Thoracic aorta (tissue), 2 donors: ENCODE measurements at places on chromosomes 16 and 17.

- no peak for DNase-seq
These were observed 135.0 kb upstream of the FOXF1 start for GRCh38 chr16:86375364-86375763.

DNA sequence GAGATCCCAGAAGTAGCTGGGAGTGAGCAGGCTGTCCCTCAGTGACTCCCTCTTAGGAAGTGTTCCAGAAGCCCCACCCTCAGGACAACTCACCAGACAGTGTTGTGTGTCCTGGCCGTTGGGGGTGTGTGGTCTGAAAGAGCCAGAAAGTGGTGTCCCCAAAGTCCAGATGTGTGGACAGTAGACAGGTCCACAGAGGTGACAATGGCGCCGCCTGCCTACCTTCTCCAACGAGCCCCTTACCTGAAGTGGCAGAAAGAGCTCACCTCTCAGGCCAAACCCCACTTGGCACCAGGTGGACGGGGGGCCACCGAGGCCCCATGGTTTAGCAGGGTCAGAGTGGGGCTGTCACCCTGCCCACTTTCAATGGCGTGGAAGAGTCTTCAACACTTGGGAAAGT, 19.9 kb downstream of the C17orf100 start:
- DNase-seq: no peak

GRCh38 chr17:41456204-41456603, 11.0 kb downstream of the KRT32 start:
- no peak for DNase-seq

DNA sequence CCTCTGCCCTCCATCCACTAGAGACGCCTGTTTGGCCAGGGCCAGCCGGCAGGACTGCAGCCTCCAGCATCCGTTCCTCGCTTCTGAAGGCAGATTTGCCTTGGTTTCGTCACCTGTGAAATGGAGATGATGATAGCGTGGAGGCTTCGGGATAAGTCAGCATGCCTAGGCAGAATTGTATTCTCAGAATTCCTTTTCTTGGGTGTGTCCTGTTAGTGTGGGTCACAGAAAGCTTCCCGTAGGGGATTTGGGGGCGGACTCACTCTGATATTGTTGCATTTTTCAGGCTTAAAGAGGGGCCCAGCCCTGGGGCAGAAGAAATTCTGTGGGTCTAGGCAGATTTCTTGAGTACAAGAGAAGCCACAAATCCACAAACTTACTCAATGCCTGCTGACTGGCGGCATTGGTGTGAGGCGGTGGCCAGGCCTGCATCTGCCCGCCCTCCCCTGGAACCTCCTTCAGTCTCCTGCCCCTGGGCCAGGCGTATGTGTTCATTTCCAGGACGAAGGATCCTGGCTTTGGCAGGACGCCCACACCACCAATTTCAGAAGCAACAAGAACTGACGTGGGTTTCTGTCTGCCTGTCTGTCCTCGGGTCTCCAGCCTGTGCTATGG, 17.6 kb downstream of the CCDC42 start:
- no peak for DNase-seq

GRCh38 chr17:71709946-71710345, 410.9 kb upstream of the SOX9 start:
- DNase-seq: no peak

DNA sequence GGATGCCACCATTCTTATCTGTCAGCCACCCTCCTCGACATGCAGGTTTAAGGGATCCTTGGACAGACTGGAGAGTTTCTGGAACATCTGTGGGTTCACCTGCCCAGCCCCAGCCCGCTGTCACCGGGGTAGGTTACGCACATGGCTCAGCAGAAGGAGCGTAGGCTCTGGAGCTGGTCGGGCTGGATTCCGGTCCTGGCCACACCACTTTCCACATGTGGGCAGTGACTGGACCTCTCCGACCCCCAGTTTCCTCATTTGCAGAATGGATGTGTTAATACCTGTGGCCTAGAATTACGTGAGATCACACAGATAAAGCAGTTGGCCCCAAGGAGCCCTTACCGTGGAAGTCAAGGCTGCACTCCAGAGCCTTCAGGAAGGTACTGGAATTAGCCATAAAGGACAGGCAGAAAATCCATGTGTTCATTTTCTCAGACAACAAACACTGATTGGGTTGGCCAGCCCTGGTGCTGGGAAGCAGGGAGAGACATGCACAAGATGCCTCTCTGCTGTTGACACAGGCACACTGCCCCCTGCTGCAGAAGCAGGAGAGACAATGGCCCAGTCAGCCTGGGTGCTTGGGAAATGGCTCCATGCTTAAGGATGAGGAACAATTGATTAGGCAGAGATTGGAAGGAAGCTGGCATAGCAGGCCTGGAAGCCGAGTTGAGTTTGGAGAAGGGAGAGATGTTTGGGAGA, 58.8 kb downstream of the SF3B3 start:
- DNase-seq: no peak

GRCh38 chr17:29169806-29170591, 10.2 kb downstream of the MYO18A start:
- DNase-seq: no peak

DNA sequence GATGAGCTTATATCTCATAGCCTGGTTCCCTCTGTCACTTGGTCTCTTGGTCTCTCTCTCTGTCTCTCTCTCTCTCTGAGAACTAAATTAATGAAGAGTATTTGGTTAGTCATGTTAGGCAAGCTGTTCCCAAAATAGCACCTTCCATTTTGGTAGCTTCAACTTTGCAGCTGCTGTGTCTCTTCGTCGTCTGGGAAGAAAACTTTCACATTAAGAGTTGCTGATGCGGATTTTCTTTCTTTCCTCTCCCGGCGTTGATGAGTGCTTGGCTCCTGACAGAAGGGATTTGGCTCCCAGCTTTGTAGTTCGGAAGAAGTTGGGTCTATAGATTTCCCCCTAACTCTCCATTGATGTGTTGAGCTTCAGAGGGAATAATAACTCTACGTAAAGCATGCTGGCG, at the start of gene RBFOX1:
RBFOX1 (plus strand) TSS at position 235 of the 400 bp plus-strand sequence.
- DNase-seq: no peak

DNA sequence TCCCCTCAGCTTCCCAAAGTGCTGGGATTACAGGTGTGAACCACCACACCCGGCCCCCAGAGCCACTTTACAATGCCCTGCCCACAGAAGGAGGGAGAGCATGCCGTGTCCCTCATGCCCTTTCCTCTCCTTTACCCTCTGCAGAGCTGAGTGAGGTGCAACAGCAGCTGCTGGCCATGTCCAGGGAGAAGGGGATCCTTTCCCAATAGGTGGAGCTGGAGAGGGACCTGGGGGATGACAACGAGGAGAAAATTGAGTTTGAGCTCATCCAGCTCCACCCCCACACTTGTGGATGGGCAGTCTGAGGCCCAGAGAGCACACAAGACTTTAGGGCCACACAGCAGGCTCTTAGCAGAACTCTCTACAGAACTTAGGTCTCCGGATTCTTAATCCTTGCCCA, 7.9 kb upstream of the GSDMA start:
- no peak for DNase-seq

GRCh38 chr16:86380030-86380429, 130.3 kb upstream of the FOXF1 start:
- DNase-seq: no peak

GRCh38 chr17:76812263-76812662, 55.9 kb upstream of the MGAT5B start:
- DNase-seq: no peak

GRCh38 chr17:34318474-34318873, 761 bp upstream of the CCL8 start:
- no peak for DNase-seq

GRCh38 chr16:55703003-55704001, 47.5 kb downstream of the SLC6A2 start:
- DNase-seq: no peak

GRCh38 chr17:82076785-82077591, 11.4 kb upstream of the DUS1L start:
- no peak for DNase-seq

GRCh38 chr16:54812229-54812628, 118.4 kb upstream of the IRX5 start:
- no peak for DNase-seq

DNA sequence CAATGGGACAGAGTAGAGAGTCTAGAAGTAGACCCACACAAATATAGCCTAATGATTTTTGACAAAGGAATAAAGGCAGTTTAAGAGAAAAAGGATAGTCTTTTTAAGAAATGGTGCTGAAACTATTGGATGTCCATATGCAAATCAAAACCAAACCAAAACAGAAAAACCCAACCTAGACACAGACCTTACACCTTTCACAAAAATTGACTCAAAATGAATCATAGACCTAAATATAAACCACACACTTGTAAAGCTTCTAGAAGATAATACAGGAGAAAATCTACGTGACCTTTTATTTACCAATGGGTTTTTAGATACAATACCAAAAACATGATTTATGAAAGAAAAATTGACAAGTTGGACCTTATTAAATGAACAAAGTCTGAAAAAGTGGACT, 66.4 kb upstream of the MPHOSPH6 start:
- DNase-seq: no peak

- DNase-seq: no peak
These were observed 305.2 kb downstream of the SEC14L1 start for GRCh38 chr17:77445760-77446532.

GRCh38 chr17:72255481-72255880, 134.7 kb downstream of the SOX9 start:
- DNase-seq: no peak

- DNase-seq: no peak
These were observed 205.0 kb downstream of the RPTOR start for GRCh38 chr17:80749611-80750010.

- DNase-seq: peak; percentile 33
These were observed 55.8 kb upstream of the FASN start for GRCh38 chr17:82153745-82154375.

DNA sequence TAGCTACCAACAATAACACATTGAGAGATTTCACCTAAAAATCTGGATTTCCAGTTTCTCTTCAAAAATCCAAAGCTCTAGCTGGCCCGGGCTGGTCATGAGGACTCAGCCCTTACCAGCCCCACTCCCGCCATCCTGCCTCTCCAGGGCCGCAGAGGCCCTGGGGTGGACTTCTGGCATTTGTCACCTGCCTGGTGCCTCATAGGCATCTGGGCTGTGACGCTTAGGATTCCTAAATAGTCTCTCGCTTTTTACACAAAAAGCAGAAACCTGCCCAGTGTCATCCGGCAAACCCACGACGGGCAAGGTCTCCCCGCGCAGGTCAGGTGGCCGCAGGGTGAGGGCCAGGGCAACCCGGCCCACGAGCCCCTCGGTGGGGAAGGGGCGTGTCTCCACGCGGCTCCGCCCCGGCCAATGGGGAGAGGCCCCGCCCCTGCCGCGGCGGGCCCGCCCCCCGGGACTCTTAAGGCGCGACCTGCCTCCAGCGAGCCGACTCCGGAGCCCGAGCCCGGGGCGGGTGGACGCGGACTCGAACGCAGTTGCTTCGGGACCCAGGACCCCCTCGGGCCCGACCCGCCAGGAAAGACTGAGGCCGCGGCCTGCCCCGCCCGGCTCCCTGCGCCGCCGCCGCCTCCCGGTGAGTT, at the start of gene VASN:
VASN (plus strand) TSS at position 492 of the 644 bp plus-strand sequence. CDS start 9,030 bp downstream, outside the sequence.
- no peak for DNase-seq

- peak; percentile 93 for DNase-seq
These were observed 1.2 kb downstream of the TRIM47 start for GRCh38 chr17:75876938-75877751.

GRCh38 chr17:46135126-46135812, 58.0 kb downstream of the KANSL1 start:
- DNase-seq: no peak

GRCh38 chr16:55915096-55915827, 40.1 kb upstream of the CES5A start:
- no peak for DNase-seq

- no peak for DNase-seq
These were observed at the start of gene VPS25 for GRCh38 chr17:42773290-42774035. Gene VPS25 (plus strand): TSS chr17:42773449. CDS start chr17:42773476, 27 bp downstream.

GRCh38 chr17:6554871-6555330, 1.5 kb downstream of the PITPNM3 start:
- no peak for DNase-seq

- DNase-seq: peak; percentile 60
These were observed at the start of gene VAC14 for GRCh38 chr16:70800781-70801480. Gene VAC14 (minus strand): TSS chr16:70801158. CDS start chr16:70800900, 258 bp downstream.

GRCh38 chr16:11270602-11271162, 1.6 kb upstream of the TNP2 start:
- no peak for DNase-seq

DNA sequence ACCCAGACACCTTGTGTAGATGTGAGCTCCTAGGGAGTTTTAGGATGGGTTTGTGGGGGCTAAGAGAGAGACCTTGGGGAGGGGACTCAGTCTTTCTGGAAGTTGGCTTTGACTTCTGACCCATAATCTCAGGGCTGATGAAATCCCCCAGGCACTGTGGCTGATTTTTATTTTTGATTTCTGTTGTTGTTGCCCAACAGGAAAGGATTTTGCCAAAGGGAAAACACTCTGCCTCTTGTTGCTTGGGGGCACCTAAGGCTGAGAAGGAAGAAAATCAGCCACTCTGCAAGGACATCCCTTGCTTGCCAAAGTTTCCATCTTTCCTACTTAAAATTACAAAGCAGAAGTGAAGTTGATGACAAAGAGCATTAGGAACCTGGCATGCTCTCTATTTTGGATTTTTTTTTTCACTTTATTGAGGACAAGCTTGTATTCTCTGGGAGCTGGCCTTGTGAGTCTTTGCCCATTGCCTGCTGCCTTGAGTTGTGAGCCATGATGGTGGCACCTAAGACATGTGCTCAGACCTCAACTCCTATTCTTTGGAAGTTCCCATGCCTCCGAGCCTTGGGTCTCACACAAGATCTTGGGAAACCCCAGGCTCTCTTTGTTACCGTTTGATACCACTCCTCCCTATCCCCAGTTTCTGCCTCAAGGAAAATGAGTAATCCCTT, 3.2 kb upstream of the C1QTNF1 start:
- no peak for DNase-seq

DNA sequence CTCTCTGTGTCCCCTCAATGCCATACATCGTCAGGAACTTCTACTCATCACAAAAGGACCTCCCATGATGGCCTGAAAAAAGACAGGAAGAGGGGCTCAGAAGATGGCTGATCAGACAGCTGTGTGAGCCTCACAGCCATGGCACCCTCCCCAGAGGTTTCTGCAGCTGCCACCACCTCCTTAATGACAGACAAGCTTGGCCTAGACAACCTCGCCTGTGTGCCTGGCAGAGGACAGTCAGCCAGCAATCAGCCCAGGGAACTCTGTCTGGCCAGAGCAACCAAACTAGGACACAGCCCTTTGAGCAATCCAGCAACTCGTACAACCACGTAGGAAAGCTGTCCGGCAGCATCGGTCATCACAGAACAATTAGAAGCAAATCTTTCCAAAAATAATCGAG, 54.2 kb upstream of the MED9 start:
- no peak for DNase-seq

- DNase-seq: no peak
These were observed 24.0 kb downstream of the PIMREG start for GRCh38 chr17:6468051-6468790.

DNA sequence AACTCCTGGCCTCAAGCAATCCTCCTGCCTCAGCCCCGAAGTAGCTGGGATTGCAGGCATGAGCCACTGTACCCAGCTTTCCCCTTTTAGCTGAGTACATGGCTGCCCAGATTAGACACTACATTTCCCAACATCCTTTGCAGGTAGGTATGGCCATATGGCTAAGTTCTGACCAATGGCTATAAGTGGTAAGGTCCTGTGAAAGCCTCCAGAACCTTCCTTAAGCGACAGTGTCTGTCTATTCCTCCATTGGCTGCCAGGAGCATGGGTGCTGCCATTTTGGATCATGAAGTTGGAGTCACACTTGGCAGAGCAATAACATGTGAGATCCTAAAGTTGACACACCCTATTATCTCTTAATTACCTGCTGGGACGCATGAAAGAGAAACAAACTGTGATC, 24.4 kb upstream of the CRHR1 start:
- no peak for DNase-seq

GRCh38 chr16:31365131-31365865, 10.3 kb downstream of the ITGAX start:
- no peak for DNase-seq
